ENCODE measurements at places on chromosomes 3 and 15.

DNA sequence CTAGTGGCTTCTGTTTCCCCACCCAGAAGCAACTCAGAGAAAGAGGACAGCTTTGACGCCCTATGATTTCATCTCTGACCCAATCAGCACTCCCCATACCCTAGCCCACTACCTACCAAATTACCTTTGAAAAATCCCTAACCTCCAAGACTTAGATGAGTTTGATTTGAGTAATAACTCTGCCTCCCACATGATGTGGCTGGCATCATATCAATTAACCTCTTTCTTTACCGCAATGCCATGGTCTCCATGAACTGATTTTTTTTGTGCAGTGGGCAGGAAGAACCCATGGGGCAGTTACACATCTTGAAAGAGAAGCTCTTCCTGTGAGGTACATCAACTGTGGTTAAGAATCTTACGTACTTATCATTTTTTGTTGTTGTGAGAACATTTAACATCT is 25.5 kb upstream of the APOD start:
- DNase-seq, result no peak

DNA sequence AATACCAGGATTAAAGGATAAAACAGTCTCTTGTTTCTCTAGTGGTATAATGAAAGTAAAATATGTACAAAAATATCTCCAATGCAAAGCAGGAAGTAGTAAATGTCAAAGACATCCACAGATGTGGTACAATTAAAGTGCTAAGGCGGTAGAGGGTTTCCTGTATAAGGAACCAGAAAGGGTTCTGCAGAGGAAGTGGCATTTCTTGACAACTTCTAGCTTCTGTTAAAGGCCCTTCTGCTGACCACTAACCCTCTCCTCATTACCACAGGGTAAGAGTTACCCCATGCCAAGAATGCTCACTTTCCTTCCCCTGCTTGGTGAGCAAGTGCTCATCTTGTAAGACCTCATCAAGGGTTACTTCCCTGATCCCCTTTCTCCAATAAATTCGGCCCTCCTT is 883.6 kb upstream of the NR2F2 start:
- DNase-seq, result no peak

DNA sequence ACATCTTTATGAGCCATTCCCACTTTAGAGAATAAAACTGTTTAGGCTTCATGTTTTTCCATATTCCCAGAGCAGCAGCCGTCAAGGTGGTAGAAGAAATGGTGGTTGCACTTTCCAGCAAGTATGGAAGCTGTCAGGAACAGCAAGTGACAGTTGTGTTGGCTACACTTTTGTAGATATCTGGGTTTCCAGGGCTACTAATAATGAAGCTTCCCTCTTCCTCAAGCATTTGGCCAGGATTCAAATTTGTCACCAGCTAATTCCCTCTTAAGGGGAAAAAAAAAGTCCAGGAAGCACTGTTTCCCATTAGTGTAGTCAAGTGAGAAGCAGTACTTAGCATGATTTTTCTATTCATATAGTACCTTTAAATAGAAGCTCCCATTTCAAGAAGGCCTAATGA is 252.8 kb downstream of the IGSF11 start:
- no peak for DNase-seq

DNA sequence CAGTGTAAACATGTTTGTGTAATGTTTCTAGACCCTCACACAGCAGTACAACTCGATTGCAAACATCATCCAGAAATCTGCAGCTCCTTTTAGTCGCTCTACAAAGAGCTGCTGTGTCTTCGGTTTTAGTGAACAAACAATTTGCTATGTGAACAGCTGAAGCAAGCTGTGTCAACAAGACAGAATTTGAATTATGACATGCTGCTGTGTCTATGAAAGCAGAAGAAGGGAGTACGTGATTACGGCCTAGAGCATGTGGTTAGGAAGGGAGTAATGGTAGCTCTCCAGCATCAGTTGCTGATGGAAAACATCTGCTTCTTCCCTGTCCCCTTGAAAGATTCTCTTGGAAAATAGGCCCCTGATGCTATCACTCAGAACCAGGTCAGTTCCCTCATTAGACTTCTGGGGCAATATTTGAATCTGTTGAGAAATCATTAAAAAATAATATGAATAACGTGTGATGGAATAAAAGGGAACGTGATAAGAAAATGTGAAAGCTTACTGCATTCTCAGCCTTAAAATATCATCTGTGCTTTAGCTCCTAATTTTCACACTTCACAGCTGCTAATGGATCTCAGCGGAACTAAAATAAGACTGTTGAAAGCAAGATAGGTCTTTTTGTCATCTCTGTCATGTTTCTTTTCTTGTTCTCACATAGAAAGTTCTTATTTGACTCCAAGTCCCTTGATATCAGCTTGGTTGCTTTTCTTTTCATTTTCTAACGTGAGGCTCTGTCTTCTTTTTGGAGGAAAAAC is 891.5 kb downstream of the ROBO2 start:
- DNase-seq, result no peak

- DNase-seq, result no peak
Observed at GRCh38 chr15:50249704-50250103, 15.8 kb downstream of the HDC start.

GRCh38 chr3:152471814-152472671 is 203.3 kb downstream of the MBNL1 start:
- DNase-seq, result peak; percentile 21

DNA sequence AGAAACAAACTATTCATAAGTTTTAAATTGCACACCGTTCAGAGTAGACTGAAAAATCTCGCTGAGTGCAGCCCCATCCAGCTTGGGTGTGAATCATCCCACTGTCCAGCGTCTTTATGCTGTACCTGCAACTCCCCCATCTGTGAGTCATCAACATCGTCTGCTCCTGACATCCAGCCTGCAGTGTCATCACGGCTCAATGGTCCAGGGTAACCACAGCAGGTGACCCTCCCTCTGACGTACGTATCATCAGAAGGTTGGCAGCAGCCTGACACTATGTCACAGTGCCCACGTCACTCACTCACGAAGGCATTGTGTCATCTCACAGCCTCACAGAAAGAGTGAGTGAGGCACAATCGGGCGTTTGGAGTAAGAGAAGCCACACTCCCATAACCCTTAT is 65.2 kb downstream of the TPRA1 start:
- DNase-seq, result no peak

- no peak for DNase-seq
Observed at GRCh38 chr3:7917443-7918151, 584.0 kb upstream of the LMCD1 start.

DNA sequence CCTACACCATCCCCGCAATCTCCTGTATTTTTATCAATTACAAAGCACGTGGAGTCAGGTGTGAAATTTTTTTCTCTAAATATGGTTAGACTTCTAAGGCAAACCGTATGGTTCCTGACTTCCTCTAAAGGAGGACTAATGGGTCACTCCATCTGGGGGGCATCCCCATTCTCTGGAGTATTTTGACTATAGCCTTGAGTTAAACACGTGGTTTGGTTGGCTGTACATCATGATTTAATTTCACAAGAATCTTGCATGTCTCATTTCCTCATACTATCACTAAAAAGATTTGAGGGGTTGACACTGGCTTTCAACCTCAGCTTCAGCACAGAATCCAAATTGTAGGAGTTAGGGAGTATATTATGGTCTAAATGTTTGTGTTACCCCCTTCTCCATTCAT is 25.3 kb upstream of the ZNF770 start:
- no peak for DNase-seq

- DNase-seq, result no peak
Observed at GRCh38 chr15:82781349-82781748, 24.5 kb downstream of the FSD2 start.

- no peak for DNase-seq
Observed at GRCh38 chr3:73432023-73432705, 192.6 kb downstream of the PDZRN3 start.

- no peak for DNase-seq
Observed at GRCh38 chr15:46260937-46261336, 626.1 kb downstream of the SQOR start.

DNA sequence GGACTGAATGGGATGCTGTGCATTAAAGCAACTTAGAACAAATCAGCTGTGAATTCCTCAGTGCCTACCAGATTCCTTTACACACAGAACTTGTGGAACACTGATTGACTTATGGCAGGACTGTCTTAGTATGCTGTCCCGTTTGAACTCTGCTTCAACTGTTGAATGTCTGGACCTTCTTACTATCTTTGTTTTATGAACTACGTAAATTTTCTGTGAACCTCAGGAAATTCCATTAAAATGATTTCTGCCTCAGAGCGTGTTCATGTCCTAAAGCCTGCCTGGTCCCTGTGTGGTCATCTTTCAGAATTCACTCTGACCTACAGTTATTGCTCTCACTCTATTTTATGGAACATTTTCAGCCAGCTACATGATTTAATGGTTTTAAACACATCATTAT is 29.4 kb upstream of the FBN1 start:
- no peak for DNase-seq

DNA sequence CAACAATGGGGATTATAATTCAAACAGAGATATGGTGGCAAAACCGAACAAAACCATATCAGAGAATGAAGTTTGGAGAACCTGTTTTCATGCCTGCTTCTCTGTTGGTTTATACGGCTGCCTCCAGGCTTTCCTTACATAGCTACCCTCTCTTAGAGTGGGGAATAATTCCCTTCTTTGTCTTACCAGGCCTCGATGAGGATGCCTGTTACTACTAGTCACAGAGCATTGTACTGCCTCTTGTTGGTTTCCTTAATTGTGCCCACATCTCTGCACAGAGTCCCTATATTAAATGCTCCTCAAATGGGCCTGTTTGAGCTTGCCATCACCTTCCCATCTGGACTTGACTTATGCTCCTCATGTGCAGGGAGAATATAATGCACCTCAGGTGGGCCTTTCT is 92.9 kb downstream of the NCEH1 start:
- no peak for DNase-seq

DNA sequence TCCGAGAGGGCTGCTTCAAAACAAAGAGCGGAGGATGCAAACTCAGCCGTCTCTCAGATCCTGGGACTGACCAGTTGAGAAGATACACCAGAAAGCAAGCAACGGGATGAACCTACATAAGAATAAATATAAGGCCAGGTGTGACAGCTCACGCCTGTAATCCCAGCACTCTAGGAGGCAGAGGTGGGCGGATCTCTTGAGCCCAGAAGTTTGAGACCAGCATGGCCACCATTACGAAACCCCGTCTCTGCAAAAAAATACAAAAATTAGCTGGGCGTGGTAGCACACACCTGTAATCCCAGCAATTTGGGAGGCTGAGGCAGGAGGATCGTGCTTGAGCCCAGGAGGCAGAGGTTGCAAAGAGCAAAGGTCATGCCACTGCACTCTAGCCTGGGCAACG is 31.7 kb downstream of the RBPMS2 start:
- no peak for DNase-seq

DNA sequence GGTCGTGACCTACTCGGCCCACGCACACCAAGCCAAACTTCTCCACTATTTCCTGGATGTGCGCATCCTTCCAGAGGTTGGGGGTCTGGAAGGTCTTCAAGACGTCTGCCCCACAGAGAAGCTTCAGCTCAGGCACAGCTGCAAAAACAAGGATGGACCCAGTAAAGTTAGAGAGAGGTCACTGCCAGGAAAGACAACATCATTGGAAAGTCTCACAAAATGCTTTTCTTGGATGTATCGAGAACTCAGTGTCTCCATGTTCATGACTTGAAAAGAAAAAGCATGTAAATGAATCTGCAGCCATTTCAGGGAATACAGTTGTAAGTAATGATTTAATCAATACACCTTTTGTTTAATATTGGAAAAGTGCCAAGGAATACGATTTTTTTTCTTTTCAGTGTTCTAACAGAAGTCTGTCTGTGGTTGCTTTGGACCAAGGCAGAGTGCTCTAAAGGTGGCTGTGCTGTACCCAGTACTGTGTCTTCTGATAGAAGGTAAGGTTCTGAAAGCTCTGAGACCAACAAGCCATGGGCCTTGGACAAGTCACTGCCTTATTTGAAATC is 21.8 kb upstream of the RBP1 start:
- no peak for DNase-seq

DNA sequence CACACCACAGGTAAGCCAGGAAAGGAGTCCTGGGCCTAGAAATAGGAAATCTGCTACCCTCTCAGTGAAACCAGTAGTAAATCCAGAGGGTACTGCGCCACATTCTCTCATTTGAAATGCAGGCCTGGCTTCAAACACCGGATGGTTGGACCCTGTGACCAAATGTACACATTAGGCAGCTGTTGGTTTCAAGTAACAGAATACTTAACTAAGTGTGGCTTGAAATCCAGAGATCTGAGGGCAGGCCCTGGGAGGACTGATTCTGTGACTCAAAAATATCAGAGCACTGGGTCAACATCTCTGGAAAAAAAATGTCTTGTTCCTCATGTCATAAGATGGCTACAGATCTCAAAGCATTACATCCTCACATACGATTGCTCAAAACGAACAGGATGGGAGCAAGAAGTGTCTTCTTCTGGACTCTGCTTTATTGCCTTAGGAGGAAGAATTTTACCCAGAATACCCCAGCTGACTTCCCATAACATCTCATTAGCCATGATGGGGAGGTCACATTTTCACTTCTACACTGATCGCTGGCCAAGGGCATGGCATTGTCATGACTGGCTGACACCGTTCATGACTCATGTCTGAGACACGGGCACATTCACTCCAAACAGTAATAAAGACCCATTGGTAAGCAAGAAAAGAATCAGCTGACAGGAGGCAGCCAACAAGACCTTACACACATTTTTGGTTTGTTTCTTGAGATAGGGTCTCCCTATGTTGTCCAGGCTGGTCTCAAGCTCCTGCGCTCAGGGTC is 166.0 kb downstream of the ARRDC4 start:
- no peak for DNase-seq

GRCh38 chr15:63946524-63947065 is 99.7 kb downstream of the DAPK2 start:
- DNase-seq, result no peak

GRCh38 chr3:170520996-170521395 is 64.9 kb downstream of the SLC7A14 start:
- no peak for DNase-seq

- no peak for DNase-seq
Observed at GRCh38 chr3:148319161-148319915, 378.4 kb upstream of the AGTR1 start.

DNA sequence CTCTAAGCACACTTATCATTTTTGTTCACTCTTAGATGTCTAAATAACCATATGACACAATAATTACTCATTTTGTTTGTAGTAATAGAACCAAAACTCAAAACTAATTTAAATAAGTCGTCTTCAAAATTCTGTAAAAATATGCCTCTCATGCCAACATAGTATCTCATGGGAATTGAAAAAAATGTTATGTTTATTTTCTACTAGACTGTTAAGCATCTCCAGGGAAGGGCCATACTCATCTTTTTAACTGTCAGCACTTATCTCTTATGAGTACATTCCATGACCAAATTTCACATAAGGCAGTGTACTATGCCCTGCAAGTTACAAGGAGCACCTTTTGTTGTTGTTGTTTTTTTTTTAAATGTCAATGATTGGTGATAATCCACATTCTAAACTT is 18.3 kb upstream of the USF3 start:
- DNase-seq, result no peak

- DNase-seq, result no peak
Observed at GRCh38 chr3:73827204-73827603, 202.5 kb upstream of the PDZRN3 start.

- DNase-seq, result no peak
Observed at GRCh38 chr15:73683257-73683776, 866 bp upstream of the CD276 start.

GRCh38 chr15:85792912-85793590 is 1.7 kb downstream of the KLHL25 start:
- no peak for DNase-seq

- DNase-seq, result no peak
Observed at GRCh38 chr3:142586803-142587406, 8.4 kb upstream of the ATR start.

Data from stimulated activated CD8-positive, alpha-beta memory T cell treated with anti-CD3 and anti-CD28 coated beads, Interleukin-2, amount 100 ng/mL, for 48 hours (primary cell).